ENCODE measurements at places on chromosomes 1 and 21.

DNA sequence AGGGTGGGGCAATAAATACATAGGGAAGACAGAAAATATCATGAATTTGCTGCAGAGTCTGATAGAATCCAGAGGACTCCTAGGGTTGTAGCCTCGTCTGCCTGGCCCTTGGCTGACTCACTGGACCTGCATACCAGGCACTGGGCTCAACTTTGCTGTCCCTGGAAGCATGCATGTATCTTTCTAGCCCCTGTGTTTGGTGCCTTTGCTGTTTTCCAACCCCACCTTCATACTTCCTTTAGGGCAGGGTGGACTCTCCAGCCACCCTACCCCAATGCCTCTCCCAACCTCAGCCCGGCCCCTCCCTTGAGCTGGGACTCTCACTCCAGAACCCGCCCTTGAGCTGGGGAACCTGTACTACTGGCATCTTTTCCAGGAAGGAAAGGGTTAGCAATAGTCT, 1.2 kb downstream of the RAB25 start:
- no peak for DNase-seq

DNA sequence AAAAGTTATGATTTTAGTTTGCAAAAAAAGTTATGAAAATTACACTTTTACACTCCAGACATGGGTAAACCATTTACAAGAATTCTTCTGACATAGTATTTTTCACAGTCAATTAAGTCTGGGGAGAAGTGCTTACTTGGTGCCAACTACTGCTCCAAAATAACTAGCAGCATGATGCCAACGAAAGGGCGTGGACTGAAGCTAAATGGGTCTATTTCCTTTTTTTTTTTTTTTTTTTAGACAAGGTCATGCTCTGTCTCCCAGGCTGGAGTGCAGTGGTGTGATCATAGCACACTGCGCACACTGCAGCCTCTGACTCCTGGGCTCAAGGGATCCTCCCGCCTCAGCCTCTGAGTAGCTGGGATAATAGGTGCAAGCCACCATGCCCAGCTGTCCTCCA, 43.2 kb downstream of the FMO4 start:
- DNase-seq: no peak

DNA sequence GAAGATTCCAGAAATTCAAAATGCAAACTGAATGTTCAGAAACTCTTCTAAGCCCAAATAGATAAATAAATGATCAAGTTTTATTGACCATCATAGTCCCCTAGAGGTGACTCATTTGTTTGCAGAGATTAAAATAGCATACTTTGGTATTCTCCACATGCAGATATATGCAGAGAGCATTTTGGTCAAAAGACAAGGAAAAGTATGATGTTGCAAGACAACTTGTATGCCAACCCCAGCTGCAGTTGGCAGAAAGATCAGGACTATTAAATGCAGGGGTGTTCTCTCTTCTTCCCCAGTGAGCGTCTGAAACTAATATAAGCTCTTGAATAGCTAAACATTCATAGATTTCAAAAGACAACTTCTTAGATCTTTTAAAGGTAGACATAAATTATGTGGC, 404.9 kb downstream of the LTN1 start:
- no peak for DNase-seq

- DNase-seq: no peak
Observed at GRCh38 chr21:44415073-44416025, 40.0 kb upstream of the LRRC3 start.

- DNase-seq: no peak
Observed at GRCh38 chr1:111214074-111214801, 13.3 kb upstream of the CHI3L2 start.

- DNase-seq: no peak
Observed at GRCh38 chr1:114209971-114210370, 56.3 kb upstream of the SYT6 start.

- DNase-seq: no peak
Observed at GRCh38 chr21:44848821-44849521, 24.5 kb downstream of the PTTG1IP start.

All from activated naive CD4-positive, alpha-beta T cell (primary cell).